ENCODE measurements at places on chromosomes 2 and 18.

GRCh38 chr2:111121028-111121827, 514 bp downstream of the BCL2L11 start:
- DNase-seq = peak; percentile 72

- no peak for DNase-seq
These were observed 322.3 kb downstream of the OSR1 start for GRCh38 chr2:19036091-19036490.

- DNase-seq = no peak
These were observed 27.8 kb downstream of the VWA3B start for GRCh38 chr2:98114643-98115330.

- no peak for DNase-seq
These were observed 576.3 kb upstream of the CNTNAP5 start for GRCh38 chr2:123448801-123449200.

GRCh38 chr2:196783431-196784094, 15.9 kb downstream of the GTF3C3 start:
- no peak for DNase-seq

DNA sequence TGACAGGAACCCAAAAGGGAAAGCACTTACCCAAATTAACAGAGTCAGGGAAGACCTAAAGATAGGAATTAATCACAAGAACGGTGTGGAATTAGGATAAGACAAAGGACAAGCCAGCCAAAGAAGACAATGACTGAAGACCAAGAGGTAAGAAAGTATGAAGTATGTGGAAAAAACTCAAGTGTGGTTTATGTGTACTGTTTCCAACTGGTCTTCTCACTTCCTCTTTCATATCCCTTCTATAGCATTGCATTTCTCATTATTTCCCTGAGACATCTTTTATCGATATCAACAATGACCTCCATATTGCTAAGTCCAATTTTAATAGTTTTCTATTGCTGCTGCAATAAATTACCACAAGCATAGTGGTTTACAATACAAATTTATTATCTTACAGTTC, 313.5 kb upstream of the SLC39A10 start:
- no peak for DNase-seq

DNA sequence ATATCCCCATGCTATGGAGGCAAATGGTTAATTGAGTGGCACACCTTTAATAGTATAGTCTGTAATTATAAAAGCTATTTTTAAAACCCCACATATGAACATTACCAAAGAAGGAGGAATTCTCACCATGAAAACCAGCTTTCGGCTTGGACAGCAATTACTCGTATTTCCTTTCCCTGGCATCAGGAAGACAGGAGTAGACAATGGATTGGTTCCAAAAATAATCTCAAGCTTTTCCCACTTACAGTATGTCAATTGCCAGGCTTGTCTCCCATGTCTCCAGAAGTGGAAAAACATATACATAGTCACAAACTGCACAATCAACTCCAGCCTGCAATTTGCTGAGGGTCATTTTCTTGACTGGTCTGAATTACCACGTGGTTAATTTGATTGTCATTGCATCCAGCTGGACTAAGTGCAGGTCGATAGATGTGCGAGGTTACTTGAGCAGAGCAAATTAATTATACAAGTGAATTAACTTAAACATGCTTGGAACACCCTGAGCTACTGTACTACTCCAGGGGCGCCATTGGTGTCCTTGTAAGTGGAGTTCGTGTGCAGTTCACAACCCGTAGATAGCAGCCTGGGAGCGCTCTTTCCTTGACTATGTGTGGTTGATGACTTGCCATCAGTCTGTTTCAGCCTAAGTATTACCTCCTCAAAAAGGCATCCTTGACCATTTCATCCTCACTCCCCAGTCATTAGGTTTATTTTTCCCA, 124.3 kb upstream of the PELI1 start:
- no peak for DNase-seq

DNA sequence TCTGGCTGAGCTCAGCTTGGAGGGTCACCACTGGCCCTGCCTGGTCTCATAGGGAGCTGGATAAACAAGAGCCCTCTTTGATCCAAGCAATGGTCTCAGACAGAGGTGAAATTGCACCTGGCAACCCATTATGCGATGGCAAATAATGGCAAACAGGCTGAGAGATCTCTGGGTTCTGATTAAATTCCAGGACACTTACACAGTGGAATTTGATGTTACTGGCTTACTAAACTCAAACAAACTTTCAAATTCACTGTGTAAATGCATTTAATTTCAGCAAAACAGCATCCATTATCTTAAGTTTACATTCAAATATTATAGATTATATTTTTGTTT, 19.5 kb upstream of the STAT4 start:
- DNase-seq = no peak

DNA sequence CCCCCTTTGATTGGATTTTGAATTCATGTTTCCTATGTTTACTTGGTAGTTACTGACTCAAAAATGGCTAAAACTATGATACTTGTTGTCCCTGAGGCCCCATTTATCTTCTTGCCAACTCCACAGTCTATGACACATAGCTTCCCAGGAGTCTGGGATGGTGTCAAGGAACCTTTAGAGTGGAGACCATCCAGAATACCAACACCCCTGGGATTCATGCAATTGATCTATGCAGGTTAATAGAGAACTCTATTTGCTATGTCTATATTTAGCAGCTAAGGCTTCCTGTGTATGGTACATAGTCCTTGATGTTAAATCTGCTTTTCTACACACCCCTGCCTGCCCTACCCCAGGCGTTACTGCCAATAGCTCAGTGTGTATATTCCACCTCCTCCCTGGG, 218.5 kb upstream of the HDAC4 start:
- DNase-seq = no peak

GRCh38 chr2:176128982-176129796, at the start of gene HOXD8:
HOXD8 (plus strand) TSS chr2:176129705; CDS start chr2:176130367, 662 bp downstream.
- no peak for DNase-seq

- no peak for DNase-seq
These were observed 269.6 kb downstream of the CDH20 start for GRCh38 chr18:61602836-61603235.

DNA sequence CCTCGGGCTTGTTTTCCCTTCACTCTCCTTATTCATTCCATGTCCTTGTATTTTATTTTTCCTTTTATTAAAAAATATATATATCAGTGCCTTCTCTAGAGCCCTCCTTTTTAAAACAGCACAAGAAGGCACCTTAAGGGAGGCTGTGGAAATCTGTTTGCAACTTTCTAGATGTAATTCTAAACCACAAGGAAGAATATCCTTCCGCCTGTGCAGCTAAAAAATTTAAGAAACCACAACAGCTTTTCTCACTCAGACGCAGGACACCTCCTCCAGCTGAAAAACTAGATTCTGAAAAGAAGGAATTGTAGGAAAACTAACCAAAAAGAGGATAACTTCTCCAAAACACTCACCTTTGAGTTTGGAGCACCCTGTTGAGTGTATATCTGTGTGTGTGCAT, 142.2 kb downstream of the BCL11A start:
- no peak for DNase-seq

DNA sequence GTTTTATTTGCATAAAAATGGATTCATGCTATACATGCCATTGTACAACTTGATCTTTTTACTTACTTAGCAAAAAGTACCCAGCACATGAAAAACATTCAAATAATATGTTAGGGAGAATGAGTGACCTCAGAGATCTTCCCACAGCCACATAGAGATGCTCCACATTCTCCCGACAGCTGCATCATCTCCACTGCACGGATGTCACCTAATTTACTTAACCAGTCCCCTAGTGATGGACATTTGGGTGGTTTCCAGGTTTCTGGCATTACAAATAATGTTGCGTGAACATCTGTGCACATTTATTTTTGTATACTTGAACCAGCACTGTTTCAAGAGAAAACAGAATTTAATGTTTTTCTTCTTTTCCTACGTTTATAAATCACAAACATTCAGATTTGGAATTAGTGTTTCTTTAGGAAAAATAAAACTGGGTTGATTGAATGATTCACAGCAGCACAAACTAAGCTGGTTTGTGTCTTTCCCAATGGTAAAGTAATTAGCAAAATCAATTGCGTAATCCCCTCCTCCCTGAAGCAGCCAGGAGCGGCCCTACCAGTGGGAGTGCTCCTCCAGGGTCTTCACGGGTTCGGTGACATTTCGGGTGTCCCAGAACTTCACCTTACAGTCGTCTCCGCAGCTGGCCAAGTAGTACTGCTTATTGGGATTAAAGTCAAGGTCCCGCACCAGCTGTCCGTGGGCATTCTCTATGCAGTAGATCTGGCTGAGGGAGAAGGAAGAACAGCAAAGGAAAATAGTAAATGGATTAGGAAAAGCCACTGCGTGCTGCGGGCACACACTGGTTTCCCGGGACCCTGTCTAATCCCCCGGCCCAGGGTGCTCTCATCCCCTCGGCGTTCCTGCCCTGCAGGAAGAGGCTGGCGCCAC, 183.9 kb downstream of the EIPR1 start:
- peak; percentile 19 for DNase-seq

GRCh38 chr2:2877427-2877826, 500.2 kb downstream of the EIPR1 start:
- DNase-seq = no peak

DNA sequence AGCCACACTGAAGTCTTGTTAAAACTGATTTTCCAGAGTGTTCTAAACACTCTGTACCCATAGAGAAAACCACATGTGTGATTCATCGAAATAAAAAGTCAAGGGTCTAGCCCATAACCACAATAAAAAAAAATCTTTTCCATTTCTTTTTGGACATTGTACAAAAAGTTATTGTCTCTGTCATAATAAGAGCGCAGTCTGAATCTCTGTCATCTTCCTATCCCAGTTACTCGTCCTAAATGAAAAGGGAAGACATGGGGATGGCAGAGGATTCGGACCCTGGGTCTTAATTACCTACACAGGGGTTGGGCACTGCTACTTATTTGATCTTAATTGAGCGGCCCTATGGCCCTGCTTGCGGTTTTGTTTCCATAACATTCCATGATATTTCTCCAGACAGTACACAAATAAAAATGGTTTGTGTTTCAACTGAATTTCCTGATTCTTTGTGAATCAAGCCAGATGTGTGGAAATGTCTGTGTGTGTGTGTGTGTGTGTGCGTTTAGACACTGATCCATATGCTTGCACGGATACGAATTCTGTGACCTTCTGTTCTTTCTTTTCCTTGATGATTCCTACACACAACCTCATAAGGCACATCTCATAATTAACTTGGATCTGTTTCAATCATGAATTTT, 133.4 kb upstream of the SPATS2L start:
- DNase-seq = no peak

DNA sequence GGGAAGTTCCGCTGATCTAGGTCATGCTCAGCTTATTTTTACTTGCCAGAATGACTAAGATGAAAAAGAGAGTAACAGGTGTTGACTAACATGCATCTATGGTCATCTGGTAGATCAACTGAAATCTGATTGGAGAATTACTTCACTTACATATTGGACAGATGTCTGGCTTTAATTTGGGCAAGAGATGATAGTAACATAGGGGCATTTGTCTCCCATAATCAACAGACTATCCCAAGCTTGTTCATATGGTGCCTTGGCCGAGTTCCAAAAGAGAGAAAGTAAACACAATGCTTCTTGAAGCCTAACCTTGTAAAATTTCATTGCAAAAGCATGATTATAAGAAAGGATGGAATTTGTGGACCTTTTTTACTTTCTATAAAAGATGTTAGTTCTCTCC, 503.7 kb downstream of the ADCYAP1 start:
- DNase-seq = no peak

DNA sequence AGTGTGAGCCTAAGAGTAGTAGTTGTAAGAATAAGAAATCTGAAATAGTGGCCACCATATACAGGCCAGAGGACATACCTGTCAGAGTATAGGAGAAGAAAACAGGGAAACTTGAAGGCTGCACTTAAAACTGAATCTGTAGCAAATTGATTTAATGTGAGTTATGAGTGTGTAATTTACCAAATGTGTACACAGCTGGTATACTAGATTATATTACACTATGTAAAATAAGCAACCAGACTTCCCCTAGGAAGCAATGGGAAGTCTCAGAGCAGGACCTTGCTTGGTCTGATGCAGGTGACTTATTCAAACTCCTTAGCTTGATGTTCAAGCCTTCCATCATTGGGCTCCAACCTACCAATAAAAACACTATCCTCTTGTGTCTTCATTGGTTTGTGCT, 17.3 kb upstream of the EPC2 start:
- DNase-seq = no peak

- no peak for DNase-seq
These were observed 22.2 kb downstream of the INPP5D start for GRCh38 chr2:233082222-233082930.

- DNase-seq = no peak
These were observed 98.6 kb downstream of the CAPN13 start for GRCh38 chr2:30708491-30709290.

- DNase-seq = no peak
These were observed 19.7 kb downstream of the CLUL1 start for GRCh38 chr18:616380-616995.

DNA sequence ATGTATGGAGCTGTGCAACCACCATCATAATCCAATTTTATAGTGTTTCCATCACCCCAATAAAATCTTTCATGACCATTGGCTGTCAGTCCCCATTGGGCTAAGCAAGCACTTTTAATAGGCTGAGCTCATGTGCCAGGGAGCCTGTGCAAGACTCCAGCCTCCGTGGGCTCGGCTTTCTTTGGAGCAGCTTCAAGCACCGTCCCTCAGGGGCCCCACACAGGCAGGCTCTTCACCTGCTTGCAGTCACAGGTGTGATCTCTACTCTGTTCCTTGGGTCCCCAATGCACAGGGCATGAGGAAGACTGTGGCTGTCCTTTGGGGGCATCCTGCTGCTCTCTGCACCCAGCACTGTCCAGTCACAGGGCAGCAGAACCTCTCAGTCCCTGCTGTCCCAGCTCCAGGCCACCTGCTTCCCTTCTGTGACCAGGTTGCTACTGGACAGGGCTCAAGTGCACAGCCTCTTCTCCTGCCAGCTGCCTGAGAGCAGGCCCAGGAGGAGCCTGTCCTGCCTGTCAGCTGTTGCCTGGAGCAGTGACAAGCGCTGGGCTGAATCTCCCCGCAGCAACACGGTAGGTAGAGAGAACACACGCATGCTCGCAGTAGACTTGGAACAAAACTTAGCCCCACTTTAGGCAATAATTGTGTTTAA, 40.7 kb upstream of the TMEM131 start:
- DNase-seq = peak; percentile 74

GRCh38 chr2:206540757-206541156, 97.4 kb downstream of the ADAM23 start:
- no peak for DNase-seq

DNA sequence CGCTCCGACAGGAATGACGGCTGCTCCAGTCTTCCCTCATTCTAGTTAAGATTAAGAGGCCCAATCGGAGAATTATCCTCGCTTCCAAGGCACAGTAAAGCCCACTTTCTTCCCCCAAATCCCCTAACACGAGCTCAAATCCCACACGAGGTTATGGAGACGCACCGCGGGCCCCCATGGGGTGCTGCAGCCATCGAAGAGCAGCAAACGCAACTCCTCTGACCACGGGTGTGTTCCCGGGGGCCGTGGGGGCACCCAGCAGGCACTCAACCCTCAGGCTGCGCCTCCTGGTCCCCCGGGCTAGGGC, 446 bp downstream of the COPS9 start:
- no peak for DNase-seq
